ENCODE measurements at places on chromosomes 1 and 21. TPM values are rescaled to one million over a fixed set of nuclear protein-coding genes. Genes with fewer than 3 reads are reported as not detected.

OR2T35 gene
- total RNA-seq: not detected

LCE1D gene
- not detected for total RNA-seq

LHX8 gene
- not detected for total RNA-seq

PCSK9 gene
- total RNA-seq: 26.1 TPM

FCER1G gene
- 0.61 TPM for total RNA-seq

KPRP gene
- not detected for total RNA-seq

DNA sequence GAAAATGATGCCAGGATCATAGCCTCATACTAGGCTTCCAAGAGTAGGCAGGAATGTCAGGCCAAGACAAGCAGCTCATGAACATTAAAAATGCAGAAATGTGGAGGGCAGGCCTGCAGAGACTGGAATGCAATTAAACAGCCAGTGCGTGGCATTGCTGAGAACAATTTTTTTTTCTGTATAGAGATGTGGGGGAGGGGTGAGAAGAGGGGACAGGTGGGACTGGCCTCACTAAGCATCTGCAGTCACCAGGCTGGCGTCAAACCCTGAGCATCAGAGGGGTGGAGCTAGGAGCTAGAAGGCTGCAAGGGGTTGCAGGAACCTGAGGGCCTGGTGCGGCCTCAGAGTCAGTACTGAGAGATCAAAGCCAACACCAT is 114.1 kb downstream of the TNR start:
- DNase-seq: no peak
- no peak overlapping the region for H3K27ac ChIP-seq
- H3K4me1 ChIP-seq: peaks cover 2% of the 10 kb centered on the region
- no peak overlapping the region for H3K4me3 ChIP-seq
- H3K36me3 ChIP-seq: no peaks in the 10 kb centered on the region

DNA sequence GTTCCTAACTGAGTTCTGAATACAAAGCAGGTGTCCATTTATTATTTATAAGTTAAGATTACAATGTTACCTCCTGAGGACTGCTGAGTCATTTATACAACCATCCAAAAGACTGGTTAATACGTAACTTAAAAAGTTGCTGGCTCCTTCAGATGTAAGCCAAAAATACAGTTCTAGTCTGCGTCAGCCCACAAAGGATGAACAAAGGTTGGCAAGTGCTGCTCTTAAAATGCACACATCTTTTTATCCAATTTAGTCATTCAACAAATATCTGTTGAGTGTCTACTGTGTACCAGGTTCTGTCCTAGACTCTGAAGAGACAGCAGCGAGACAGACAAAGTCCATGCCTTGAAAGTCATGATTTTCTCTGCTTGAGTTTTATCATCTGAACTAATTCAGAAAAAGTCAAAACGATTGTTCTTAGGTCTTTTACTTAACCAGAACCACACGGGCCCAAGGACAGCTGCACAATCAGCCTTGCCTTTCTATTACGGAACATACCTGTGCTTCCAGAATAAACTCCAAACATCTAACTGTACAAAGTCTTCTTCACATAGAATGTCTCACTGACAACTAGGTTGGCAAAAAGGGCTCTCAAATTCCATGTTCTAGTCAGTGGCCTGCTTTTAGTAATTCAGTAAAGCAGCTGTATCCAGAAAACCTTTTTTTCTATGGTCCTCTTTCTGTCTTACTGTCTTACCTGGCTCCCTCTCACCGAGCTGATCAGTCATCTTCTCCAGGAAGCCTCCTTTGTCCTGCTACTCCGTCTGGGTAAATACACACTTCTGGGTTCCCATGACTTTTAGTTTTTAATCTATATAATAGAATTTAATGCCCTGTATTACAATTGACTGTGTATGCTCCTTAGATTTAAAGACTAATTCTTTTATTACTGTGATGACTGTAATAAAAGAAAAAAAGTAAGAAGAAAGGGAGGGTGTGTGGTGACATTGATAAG is 15.5 kb upstream of the CNN3 start:
- H3K4me3 ChIP-seq: no peak overlapping the region
- no peaks in the 10 kb centered on the region for H3K36me3 ChIP-seq
- H3K27ac ChIP-seq: no peak overlapping the region
- DNase-seq: no peak
- H3K27me3 ChIP-seq: no peaks in the 10 kb centered on the region

DNA sequence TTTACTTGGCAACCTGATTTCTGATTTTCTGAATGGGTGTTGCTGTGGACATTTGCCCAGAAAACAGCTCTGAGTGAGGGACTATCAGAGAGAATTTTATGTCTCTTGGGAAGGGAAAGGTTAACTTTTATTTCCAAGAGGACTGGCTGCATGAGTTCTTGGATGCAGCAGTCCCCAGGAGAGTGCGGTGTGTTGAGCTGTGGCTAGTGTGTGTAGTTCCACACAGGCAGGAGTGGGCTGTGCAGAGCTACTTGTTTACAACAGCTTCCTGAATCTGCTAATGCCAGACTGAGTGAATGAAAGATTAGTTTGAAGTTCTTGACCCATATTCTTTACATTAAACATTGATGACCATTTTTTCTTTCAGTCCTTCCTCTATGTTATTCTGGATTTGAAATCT is 41.0 kb upstream of the APOBEC4 start:
- H3K27ac ChIP-seq: no peak overlapping the region
- no peaks in the 10 kb centered on the region for H3K4me1 ChIP-seq
- no peaks in the 10 kb centered on the region for H3K27me3 ChIP-seq
- DNase-seq: no peak
- H3K36me3 ChIP-seq: no peaks in the 10 kb centered on the region
- no peak overlapping the region for H3K4me3 ChIP-seq

GRCh38 chr1:243595527-243596210 is 254.4 kb downstream of the AKT3 start:
- no peak overlapping the region for H3K4me3 ChIP-seq
- H3K27me3 ChIP-seq: no peaks in the 10 kb centered on the region
- no peak overlapping the region for H3K27ac ChIP-seq

- no peak overlapping the region for H3K4me3 ChIP-seq
- H3K27me3 ChIP-seq: no peaks in the 10 kb centered on the region
- DNase-seq: no peak
- H3K27ac ChIP-seq: peak overlapping the region; percentile 84
- H3K4me1 ChIP-seq: peaks cover 22% of the 10 kb centered on the region
These were observed 27.2 kb downstream of the HSPG2 start for GRCh38 chr1:21909787-21910503.

DNA sequence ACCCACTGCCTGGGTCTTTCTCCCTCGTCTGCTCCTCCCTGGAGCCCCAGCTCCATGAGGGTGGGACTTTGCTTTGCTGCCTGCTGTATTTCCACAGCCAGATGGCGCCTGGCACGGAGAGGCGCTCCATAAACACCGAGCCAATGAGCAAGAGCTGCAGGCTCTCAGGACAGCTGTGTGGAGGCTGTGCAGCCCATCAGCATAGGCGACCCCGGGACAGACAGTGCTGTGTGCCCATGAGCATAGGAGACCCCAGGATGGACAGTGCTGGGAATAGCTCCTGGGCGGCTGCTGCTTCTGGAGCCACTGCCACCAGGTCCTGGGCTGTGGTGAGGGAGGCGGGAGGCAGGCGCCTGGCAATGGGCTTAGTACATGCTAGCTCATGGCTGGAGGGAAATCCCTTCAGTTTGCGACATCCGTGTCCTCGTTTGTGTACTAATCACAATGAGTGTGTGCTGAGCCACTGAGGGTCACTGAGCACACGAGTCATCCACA is 29.2 kb downstream of the CEP104 start:
- peaks cover 60% of the 10 kb centered on the region for H3K36me3 ChIP-seq
- H3K27me3 ChIP-seq: no peaks in the 10 kb centered on the region
- H3K27ac ChIP-seq: no peak overlapping the region

DNA sequence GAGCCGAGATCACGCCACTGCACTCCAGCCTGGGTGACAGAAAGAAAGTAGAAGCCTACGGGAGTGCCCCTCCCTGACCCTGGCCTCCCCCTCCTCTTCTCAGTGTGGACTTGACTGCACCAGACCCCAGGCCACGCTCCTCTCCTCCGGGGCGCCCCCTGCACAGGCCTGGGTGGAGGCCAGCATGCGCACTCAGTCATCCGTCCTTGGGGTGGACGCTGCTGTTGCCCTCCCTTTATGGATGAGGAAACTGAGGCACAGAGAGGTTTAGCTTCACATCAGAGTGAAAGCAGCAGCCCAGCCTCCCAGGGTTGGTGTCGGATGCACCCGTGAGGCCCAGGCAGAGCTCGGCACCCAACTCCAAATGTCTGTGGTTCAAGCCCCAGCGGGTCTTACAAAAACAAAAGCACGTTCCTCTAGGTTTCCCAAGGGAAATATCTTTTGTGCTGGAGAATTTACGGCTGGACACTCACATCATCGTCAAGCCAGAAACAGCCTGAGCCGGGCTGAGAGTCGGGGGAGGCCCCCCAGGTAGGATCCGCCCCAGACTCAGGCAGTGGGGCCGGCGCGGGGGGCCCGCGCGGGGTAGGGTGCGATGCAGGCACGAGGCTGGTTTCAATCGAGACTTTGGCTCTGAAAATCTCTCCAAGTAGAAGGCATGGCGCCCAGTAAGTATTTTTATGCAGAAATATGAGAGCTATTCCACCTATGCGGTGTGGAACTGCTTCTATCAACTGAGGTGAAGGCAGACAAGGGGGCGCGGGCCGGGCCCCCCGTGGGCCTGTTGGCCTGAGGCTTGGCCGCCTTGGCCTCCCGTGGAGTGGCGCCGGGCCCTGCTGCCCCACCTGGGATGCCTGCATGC is 36.6 kb downstream of the MORN1 start:
- H3K4me3 ChIP-seq: no peak overlapping the region
- peak overlapping the region; percentile 29 for H3K27ac ChIP-seq
- no peak for DNase-seq
- H3K36me3 ChIP-seq: no peaks in the 10 kb centered on the region
- H3K27me3 ChIP-seq: no peaks in the 10 kb centered on the region

GRCh38 chr1:183330335-183330734 is 87.8 kb downstream of the NMNAT2 start:
- no peaks in the 10 kb centered on the region for H3K27me3 ChIP-seq
- no peaks in the 10 kb centered on the region for H3K36me3 ChIP-seq
- peak overlapping the region; percentile 78 for H3K27ac ChIP-seq

GRCh38 chr1:79079770-79080169 is 73.2 kb upstream of the ADGRL4 start:
- H3K36me3 ChIP-seq: no peaks in the 10 kb centered on the region
- no peak overlapping the region for H3K4me3 ChIP-seq
- no peaks in the 10 kb centered on the region for H3K4me1 ChIP-seq
- no peaks in the 10 kb centered on the region for H3K27me3 ChIP-seq

- no peaks in the 10 kb centered on the region for H3K36me3 ChIP-seq
- H3K27ac ChIP-seq: no peak overlapping the region
- no peaks in the 10 kb centered on the region for H3K27me3 ChIP-seq
- H3K4me3 ChIP-seq: no peak overlapping the region
These were observed 81.2 kb upstream of the EFHD2 start for GRCh38 chr1:15328351-15329103.

DNA sequence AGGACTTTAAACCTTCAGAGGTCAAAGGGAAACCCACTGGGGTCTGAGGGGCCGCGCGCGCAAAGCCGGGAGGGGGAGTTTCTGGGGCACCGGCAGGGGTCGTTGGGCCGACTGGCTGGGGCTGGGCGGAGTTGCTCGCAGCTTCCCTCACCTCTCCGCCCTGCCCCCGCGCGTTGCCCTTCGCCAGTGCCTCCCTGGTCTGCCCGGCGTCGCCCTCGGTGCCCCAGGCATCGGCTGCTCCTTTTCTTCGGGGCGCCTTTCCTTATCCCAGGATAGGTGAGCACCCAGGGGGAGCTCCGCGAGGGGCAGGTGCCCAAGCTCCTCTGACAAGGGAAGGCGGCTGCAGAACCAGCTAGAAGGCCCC is 390 bp upstream of the NGF start:
- peak; percentile 88 for DNase-seq
- no peaks in the 10 kb centered on the region for H3K36me3 ChIP-seq
- H3K4me3 ChIP-seq: peak overlapping the region; percentile 86
- H3K27me3 ChIP-seq: peaks cover 75% of the 10 kb centered on the region

- no peak overlapping the region for H3K27ac ChIP-seq
- peaks cover 18% of the 10 kb centered on the region for H3K4me1 ChIP-seq
- no peaks in the 10 kb centered on the region for H3K27me3 ChIP-seq
- no peaks in the 10 kb centered on the region for H3K36me3 ChIP-seq
These were observed 1.4 kb downstream of the CSRP1 start for GRCh38 chr1:201505503-201505890.

DNA sequence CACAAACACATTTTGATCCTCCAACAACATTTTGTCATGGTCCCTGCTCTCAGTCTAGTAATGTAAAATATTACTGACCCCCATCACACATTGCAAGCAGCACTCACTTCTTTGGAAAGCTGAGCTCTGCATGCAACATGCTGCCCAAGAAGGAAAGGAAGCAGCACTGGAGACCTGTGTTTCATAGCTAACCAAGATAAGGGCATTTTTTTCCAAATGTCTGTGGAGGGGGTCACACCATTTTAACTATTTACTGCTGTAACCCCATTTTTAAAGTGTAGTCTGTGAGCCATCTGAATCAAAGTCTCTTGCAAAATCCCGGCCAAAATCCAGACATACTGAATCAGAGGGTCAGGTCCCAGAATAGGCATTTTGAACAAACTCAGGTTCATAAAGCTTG is 4.5 kb upstream of the RASSF5 start:
- no peaks in the 10 kb centered on the region for H3K4me1 ChIP-seq
- H3K27me3 ChIP-seq: peaks cover 53% of the 10 kb centered on the region
- no peak for DNase-seq
- no peak overlapping the region for H3K4me3 ChIP-seq
